ENCODE measurements at places on chromosomes 11 and 22. TPM values are rescaled to one million over a fixed set of nuclear protein-coding genes. Genes with fewer than 3 reads are reported as not detected.

DNA sequence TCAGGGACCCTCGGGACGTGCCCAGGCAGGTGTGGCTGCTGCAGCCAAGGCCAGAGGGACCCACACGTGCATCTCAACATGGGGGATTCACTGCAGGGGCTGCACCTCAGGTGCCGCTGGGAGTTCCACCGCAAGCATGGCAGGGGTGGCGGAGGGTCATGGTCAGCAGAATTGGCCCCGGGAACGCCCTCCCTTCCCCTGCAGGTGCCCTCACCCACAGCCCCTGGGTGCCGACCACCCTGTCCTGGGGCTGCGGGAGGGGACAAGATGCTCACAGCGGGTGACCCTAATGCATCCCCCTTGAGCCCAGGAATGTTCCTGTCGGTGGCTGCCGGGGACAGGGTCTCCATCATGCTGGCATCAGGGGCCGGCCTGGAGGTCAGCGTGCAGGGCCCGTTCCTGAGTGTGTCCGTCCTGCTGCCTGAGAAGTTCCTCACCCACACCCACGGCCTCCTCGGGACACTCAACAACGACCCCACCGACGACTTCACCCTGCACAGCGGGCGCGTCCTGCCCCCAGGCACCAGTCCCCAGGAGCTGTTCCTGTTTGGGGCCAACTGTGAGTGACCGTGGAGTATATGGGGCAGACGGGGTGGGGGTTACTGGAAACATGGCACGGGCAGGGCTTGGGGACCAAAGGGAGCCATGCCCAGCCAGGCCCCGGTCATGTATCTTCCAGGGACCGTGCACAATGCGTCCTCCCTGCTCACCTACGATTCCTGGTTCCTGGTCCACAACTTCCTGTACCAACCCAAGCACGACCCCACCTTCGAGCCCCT is 5.8 kb downstream of the SUSD2 start:
- H3K4me3 ChIP-seq = no peak overlapping the region
- H3K27ac ChIP-seq = no peak overlapping the region
- no peaks in the 10 kb centered on the region for H3K36me3 ChIP-seq
- H3K27me3 ChIP-seq = no peaks in the 10 kb centered on the region

DNA sequence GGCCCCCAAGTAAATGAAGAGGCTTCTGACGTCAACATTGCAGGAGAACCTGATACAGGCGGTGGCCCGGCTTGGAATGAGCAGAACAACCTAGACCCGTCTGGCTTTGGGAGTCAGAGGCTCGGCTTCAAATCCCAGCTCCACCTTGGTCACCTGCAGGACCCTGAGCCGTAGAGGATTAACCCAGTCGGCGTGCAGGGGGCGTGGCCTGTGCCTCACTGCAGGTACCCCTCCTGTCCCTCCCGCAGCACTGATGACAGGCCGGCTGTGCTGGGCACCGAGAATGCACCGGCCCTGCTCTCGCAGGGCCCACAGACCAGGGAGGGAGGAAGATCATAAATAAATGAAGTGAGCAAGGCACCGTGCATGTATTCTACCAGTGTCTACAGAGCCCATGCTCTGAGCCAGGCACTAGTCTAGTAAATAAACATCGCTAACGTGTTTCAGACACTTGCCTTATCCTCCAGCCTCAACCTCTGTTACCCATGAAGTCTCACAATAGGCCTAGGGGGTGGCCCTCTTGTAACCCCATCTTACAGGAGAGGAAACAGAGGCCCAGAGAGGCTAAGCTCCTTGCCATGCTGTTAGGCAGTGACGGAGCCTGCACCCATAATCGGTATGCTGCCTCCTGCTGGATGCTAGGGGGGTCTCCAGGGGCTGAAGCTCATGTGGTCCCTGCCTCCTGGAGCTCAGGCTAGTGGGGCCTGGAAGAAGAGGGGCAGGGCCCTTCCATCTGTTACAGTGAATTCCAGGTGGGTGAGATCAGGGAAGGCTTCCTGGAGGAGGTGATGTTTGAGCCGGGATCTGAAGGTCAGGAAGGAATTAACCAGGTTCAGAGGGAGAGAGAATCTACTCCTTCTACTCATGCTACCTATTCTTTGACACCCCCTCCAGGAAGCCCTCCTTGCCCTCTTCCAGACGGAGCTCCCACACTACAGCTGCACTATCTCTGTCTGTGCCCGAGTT is 53.4 kb downstream of the RTL6 start:
- peaks cover 6% of the 10 kb centered on the region for H3K27me3 ChIP-seq
- peaks cover 2% of the 10 kb centered on the region for H3K4me1 ChIP-seq
- DNase-seq = no peak
- no peak overlapping the region for H3K27ac ChIP-seq
- H3K36me3 ChIP-seq = no peaks in the 10 kb centered on the region

DNA sequence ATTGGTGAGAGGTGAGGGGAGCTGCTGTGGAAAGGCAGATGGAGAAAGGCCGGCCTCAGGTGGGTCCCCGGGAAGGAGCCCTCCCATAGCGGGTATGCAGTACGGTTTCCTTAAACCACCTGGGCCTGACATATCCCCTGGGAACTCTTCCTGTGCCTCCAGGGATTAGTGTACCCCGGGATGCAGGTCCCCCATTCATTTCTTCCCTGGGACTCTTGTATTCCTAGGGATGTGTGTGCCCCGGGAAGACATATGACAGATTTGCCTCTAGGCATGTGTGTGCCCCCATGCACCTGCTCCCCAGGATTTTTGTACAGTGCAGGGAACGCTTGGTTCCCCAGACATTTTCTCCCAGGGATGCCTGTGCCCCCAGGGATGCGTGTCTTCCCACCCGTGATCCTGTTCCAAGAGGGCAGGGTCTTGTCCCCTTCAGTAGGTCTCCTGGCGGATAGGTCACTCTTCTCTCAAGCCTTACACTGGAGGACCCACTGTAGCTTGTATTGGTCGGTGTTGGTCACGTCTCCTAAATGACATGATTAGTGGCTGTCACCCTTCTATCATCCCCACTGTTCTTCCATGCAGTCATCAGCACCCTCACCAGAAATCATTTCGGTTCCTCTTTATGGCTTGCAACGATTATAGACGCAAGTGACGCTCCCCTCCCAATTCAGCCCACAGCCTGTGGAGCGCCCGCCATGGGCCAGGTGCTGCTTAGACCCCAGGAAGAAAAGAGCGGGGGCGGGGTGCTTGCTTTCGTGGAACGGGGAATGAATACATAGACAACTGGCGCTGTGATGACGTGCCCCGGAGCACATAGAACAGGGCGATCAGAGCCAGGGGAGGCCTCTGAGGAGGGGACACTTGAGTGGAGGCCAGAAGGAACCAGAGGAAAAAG is 1.3 kb downstream of the PARVB start:
- DNase-seq = no peak
- H3K27me3 ChIP-seq = peaks cover 32% of the 10 kb centered on the region
- peak overlapping the region; percentile 62 for H3K27ac ChIP-seq
- H3K36me3 ChIP-seq = no peaks in the 10 kb centered on the region

The CDC45 gene
- 18.1 TPM for total RNA-seq

- H3K4me3 ChIP-seq = no peak overlapping the region
- H3K27me3 ChIP-seq = no peaks in the 10 kb centered on the region
- no peak overlapping the region for H3K27ac ChIP-seq
- no peak for DNase-seq
- peaks cover 9% of the 10 kb centered on the region for H3K4me1 ChIP-seq
Measured at GRCh38 chr11:34860034-34860433, 56.1 kb downstream of the APIP start.

DNA sequence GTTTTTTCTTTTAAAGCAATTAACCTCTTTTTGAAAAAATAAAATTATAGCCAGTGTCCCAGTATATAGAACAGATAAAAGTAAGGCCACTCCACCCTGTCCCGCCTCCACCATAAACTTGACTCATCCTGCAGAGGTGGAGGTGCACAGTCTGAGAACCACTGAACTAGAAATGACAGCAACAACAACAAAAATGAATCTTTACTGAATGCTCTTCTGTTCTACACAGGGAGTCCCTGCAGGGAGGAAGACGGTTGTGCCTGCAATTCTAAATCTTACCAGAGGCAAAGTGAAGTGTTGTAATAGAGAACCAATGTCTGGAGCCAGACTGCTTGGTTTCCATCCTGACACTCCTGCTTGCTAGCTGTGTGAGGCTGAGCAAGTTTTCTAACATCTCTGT is 162.3 kb downstream of the FBXO7 start:
- H3K36me3 ChIP-seq = no peaks in the 10 kb centered on the region
- H3K27ac ChIP-seq = no peak overlapping the region
- peaks cover 3% of the 10 kb centered on the region for H3K27me3 ChIP-seq
- H3K4me1 ChIP-seq = no peaks in the 10 kb centered on the region
- no peak for DNase-seq

The FZD4 gene
- 9.3 TPM for total RNA-seq
